ENCODE measurements at places on chromosomes 2 and 18.
A peak's percentile ranks its signal among the peaks of the same experiment; 100 is the strongest.

GRCh38 chr2:100796499-100797100 is 23.3 kb upstream of the NPAS2 start:
- DNase-seq, result no peak

- no peak for DNase-seq
Measured at GRCh38 chr18:76476665-76477561, 18.1 kb downstream of the ZNF516 start.

- peak; percentile 52 for DNase-seq
Measured at GRCh38 chr2:85662899-85663593, 5.0 kb downstream of the SFTPB start.

- DNase-seq, result no peak
Measured at GRCh38 chr2:232376713-232377112, 1.8 kb upstream of the ALPP start.
